Stimulated activated CD4-positive, alpha-beta T cell treated with anti-CD3 and anti-CD28 coated beads, Interleukin-1b, Interleukin-23, amount 100 ng/mL, for 24 hours (primary cell): ENCODE measurements at places on chromosomes 11 and 22.

DNA sequence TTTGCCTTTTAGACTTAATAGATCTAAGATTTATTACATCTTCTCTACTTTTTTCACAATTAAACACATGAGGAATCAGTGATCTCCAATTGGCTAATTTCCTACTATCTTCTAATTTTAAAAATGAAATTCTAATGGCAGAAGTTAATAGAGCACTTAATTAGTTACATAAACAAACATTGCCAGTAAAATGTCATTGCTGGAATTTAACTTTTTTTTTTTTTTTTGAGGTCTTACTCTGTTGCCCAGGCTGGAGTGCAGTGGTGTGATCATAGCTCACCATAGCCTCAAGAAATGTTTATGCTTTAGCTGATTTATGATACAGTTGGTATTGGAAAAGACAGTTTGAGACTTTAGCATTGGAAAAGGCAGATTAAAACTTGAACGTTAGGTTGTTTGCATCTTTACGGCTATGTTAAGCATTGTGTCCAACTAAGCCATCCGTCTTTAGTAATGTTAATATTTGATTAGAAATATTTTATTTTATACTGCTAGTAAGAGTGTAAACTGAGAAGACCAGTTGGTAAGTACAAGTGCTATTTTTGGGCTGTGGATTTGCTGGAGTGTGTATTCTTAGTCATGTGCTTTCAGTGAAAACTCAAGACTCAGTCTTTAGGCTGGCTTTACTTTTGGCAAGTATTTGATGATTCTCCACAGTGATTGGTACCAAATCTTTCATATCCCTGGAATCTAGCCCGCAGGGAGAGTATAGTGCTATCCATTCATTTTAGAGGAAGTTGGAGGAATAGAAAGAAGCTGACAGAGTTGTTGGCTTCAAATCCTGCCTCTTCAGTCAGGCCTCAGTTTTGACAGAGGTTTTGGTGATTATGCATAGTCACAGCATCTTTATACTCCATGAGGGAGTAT is 4.5 kb downstream of the ANO5 start:
- DNase-seq = no peak

- DNase-seq = no peak
These were observed 128.4 kb downstream of the OPCML start for GRCh38 chr11:133403900-133404299.

GRCh38 chr11:126743628-126744027 is 256.9 kb downstream of the KIRREL3 start:
- no peak for DNase-seq

DNA sequence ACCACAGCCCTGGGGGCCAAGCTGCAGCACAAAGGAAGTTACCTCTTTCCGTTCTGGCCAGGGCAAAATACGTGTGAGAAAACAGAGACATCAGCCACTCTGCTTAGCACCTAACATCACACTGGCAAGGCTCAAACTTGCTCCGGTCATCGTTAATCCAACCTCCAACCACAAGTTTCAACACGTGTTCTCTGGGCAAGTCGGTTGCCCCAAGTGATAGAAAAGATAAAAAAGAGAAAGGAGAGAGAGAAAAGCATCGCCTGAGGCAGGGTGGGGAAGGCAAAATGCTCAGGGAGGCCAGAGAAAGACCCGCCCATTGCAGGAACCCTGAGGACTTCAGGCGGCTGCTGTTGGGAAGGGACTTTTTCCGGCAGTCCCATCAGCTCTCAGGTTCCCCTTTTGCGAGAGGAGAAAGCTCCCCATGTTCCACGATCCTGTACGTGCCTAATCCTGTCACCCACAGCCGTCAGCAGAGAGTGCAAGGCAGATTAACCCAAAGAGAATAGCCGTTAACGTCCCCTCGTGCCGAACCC is 18.5 kb upstream of the B4GALNT4 start:
- no peak for DNase-seq

DNA sequence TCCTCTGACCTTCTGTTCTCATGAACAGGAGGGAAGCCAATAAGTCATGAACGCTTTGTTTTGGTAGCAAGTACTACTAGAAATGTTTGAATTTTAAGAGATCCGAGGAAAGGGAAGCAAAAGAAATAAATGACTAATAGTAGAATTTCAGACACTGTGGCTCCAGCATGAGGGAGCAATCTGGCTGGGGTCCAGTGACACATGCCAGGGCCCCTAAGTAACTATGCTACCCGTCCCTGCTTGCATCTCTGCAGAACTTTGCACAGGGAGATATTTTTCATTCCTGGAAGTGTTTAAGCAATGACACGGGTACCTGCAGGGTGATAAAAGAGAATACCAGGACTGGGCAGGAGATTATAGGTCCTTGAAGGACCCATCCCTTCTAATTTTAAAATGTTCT is 7.3 kb upstream of the ADAMTS8 start:
- DNase-seq = no peak

DNA sequence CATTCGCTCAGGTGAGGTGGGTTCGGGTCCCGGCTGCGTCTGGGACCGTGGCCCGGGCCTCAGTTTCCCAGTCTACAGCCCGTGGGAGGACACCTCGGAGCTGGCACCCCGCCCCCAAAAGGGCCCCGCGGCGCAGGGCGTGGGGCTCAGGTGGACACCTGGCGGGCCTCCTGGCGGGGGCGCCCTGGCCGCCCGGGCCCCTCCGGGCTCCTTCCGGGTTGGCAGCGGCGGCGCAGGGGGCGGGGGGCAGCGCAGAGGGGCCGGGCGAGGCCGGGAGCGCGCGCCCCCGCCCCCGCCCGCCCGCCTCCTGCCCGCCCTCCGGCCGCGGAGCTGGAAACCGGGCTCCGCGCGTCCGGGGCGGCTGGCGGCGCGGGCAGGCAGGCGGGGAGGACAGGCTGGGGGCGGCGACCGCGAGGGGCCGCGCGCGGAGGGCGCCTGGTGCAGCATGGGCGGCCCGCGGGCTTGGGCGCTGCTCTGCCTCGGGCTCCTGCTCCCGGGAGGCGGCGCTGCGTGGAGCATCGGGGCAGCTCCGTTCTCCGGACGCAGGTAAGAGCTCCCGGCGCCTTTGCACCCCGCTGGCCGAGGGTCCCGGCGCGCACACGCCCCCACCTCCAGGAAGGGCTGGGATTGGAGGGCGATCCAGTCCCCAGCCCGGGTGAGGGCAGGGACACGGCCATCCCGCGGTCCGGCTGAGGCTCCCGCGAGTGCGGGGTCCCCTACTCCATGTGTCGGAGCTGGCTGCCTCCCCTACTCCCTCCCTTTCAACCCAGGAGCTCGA is at the start of gene EMID1:
Gene EMID1, plus strand, starts transcription at position 303 of the 778 bp plus-strand sequence. Its CDS starts 143 bp downstream, at position 446.
- no peak for DNase-seq

DNA sequence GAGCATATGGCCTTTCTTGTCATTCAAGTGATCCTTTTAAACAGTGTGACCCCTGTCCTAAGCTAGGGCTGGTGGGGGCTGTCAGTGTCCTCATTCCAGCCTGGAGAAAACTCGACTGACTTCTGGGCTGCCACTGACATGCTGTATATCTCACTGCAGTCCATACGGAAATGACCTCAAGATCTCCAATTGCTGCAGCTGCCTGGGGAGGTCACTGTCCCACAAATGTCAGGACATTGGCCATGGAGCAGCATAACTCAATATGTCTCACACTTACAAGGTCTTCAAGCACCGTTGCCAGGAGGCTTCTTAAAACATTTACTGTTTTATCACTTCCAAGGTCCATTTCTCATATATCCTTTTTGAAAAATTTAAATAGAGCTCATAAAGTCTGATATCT is 27.8 kb upstream of the CSNK2A3 start:
- no peak for DNase-seq

- no peak for DNase-seq
These were observed 343.9 kb downstream of the DYNC2H1 start for GRCh38 chr11:103453126-103453525.

- DNase-seq = no peak
These were observed 1.8 kb upstream of the ANKK1 start for GRCh38 chr11:113385749-113386148.
